ENCODE measurements at places on chromosomes 4 and X.

- peak; percentile 17 for DNase-seq
Observed at GRCh38 chr4:113444386-113444785, 317.2 kb downstream of the CAMK2D start.

DNA sequence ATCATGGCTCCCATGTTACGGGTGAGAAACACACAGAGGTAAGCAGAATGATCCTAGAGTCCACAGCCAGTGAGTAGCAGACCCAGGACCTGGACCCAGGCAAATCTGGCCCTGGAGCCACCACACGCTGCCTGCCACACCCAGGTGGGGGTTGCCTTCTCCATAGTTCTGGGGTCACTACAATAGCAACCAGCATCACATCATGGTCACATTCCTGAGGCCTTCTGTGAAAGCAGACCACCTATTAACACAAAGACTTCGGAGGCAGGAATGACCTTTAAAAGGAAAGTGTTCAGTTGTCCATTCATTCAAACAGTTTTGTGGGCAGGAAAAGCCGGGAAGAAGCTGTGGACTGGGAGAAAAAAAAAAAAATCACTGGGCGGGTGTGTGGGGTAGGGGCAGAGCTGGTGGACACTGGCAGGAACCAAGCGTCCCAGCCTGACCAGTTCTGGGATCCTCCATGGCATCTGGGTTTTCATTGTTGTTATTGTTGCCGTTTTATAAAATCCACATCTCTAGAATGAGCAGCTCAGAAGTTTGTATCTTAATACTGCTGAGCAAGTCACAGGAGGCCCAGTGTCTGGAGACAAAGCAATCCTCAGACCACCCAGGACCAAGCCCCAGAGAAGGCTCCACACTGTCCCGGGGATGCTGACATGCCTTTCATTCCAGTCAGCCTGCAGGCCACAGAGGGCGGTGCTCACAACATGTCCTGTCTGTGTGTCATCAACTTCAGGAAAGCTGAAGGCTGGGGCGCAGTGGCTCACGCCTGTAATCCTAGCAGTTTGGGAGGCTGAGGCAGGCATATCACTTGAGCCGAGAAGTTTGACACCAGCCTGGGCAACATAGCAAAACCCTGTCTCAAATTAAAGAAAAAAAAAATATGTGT is 67.0 kb downstream of the SEL1L3 start:
- peak; percentile 78 for DNase-seq

DNA sequence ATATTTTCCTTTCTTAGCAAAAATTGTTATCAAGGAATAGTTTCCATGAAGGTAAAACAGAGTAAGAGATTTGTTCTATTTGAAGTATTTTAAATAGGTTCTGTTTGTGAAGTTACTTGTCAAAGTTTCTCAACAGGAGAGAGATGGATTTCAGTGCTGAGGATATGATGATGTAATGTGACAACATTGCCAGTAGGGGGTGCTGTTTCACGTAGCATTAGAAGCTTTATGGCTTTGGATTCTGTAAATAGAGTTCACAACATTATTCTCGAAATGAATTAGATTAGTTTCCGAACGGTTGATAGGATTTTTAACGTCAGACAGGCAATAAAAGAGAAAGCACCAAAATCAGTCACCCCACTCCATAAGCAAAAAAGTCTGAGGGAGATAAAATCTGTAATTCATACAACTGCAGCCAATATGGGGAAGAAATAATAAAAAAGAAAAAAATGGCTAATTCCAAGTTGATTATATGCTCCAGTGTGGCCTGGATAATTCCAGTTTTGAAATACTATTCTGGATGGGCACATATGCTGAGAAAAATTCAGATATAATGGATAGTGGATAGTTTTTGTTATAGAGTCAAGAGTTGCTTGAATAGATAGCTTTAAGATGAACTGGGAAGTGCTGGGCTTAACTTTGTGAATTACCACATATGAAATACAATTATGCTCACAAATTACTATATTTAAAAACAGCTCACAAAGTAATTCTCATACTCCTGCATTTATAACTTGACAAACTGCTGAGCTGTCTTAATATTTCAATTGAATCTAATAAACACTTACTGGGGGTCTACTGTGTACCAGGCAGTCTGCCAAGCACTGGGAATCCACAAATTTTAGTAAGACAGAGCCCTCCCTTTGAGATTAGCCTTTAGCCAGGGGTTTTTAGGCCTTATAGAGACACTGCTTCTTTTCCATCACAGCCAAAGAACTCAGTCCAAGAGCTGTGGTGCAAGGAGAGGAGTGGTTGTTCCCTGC is 109.1 kb downstream of the GPAT3 start:
- peak; percentile 70 for DNase-seq

- no peak for DNase-seq
Observed at GRCh38 chr4:11866391-11866790, 437.7 kb upstream of the HS3ST1 start.

DNA sequence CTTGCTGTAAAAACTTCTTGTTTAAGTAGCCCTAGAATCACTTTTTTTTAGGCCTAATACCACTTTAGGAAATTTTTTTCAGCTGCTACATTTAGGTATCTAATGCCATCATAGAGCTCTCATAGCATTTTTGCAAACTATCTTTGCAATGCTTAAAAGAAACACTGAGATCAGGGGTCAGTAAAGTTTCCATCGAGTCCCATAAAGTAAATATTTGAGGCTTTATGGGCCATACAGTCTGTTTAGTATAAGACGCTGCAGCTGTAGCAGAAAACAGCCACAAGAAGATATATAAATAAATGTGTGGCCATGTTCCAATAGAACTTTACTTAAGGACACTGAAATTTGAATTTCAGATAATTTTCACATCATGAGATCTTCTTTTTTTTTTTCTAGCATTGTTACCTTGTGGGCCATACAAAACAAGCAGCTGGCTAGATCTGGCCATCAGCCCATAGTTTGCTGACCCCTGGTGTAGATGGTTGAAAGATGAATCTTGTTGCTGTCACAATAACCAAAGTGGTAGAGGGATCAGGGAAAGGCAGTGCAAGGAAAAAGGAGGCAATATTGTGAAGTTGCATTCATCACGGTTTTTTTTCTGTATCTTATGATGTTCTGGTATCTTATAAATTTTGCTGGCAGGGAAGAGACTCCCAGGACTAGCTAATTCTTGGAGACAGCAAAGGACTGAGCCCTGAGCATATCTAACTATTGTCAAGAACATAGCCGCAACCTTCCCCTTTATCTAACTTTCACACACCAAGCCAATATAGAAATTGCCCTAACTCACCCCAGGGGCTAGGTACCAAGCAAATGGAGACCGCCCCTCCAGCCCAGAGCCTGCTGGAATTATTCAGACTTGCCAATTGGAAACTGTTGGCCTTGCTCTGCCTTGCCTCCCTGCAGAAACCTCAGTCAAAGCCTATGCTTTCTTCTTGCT is 46.6 kb downstream of the RASGEF1B start:
- peak; percentile 13 for DNase-seq

DNA sequence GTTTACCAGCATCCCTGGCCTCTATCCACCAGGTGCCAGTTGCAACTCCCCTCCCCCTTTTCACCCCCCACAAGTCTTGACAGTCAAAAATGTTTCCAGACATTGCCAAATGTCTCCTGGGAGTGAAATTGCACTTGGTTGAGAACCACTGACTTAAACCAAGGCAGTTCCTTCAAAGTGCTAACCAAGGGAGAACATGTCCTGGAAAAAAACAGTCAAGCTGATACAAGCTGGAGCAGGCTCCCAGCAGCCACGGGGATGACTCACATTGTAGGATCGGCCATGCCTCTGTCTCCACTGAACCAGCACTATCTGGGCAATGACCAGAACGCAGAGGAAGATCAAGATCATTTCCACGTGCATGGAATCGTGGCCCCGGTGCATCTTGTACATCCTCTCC is 11.4 kb downstream of the RNF175 start:
- DNase-seq = peak; percentile 78

- peak; percentile 14 for DNase-seq
Observed at GRCh38 chr4:173051716-173052115, 116.9 kb upstream of the GALNT7 start.

DNA sequence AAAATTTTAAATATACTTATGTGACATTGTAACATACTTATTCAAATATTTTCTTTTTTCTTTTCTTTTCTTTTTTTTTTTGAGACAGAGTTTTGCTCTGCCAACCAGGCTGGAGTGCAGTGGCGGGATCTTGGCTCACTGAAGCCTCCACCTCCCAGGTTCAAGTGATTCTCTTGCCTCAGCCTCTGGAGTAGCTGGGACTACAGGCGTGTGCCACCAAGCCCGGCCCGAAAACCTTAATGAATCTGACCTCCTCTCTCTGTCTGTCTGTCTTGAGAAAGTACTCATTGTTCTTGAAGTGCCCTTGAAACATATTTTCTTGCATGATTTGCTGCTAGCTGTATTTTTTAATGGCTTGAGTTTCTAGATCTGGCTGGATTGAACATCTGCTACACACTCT is 136.8 kb downstream of the ANAPC4 start:
- no peak for DNase-seq

- DNase-seq = peak; percentile 54
Observed at GRCh38 chrX:357693-358471, 28.8 kb downstream of the PPP2R3B start.

- peak; percentile 30 for DNase-seq
Observed at GRCh38 chr4:109022961-109023360, 260.1 kb upstream of the ETNPPL start.

Measured in mesenchymal stem cell (in vitro differentiated cells and primary cell).